ENCODE measurements at places on chromosomes 7 and 10.

DNA sequence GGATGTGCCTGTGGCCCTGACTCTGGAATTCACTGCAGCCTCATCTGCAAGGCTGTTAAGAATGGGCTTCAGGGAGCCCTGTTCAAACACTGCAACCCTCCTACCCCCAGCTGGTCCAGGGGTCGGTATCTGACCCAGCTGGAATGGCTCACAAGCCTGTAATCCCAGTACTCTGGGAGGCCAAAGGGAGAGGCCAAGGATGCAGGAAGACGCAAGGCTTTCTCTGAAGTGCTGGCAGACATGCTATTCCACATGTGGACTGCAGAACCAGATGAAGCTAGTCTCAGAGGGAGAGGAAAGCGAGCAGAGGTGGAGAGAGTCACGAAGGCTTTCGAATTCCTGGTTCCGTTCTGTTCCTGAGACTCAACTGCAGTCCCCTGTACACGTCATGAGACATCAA, 45.0 kb downstream of the ESYT2 start:
- no peak for DNase-seq

GRCh38 chr10:112140110-112140970, 43.2 kb downstream of the GPAM start:
- DNase-seq: peak; percentile 22

DNA sequence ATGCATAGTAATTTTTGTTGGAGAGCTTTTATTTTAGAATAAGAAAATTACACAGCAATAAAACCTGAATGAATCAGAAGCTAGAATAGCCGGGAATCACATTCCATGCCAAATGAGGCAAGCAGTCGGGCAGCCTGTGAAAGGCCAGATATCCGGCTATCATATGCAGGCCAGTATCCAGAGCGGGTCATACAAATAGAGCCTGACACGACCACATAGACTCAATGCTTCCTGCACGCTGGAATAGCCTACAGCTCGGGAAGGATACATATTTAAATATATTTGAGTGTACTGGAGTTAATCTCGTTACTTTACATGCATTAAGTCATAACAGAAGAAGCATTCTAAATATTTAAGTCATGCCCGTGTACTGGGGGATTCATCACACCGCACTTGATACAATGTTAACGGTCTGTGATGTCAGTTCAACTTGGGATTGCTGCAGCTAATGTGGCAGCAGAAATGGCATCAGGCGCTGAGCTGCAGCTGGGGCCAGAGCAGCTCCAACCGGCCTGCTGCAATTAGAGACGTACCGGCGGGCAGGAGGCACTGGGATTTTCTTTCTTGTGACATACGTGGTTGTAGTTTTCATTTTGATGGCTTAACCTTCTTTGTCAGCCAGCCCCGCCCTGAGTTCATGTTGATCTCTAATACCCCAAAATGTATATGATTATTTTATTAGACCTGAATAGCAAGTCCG, 112.0 kb downstream of the EBF3 start:
- DNase-seq: no peak

DNA sequence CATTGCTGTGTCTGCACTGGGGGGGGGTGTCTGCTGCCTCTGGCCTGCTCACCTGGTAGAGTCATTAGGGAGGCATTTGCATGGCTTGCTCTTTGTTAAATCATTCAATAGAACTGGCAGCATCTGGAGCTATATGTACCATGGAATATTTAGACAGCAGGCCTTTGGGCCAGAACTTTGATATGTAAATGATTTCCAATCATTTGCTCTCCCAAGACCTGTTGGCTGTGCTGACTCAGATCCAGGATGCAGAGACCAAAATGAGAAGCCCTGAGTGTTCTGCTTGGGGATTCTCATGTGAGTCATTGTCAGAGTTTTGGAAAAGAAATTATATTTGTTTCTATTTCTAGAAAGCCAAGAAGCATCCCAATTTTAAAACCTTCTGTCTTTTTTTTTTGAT, 257.6 kb upstream of the IGFBP3 start:
- no peak for DNase-seq

DNA sequence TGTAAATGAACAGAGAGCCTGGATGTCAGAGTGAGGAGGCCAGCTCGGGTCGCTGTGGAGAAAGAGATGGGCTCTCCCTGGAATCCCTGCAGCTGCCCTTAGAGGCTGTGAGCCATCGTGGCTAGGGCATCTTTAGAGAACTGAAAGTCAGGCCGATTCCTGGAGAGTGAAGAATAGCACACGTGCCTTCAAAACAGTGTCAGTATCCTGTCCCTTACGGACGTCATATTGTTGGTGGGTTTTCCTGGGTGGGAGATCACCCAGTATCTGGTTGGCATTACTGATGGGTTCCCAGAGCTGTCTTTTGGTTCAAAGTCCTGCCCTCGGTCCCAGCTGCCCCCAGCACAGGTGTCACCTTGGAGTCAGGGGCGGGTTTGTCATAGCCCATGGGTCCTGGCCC, 25.3 kb downstream of the IKZF1 start:
- DNase-seq: no peak

GRCh38 chr7:143279186-143280098, 5.3 kb upstream of the TMEM139 start:
- DNase-seq: no peak
